ENCODE measurements at places on chromosomes 7 and 10. TPM values are rescaled to one million over a fixed set of nuclear protein-coding genes. Genes with fewer than 3 reads are reported as not detected.

TUBGCP2 gene
- 54.9 TPM for total RNA-seq

- no peak for DNase-seq
Measured at GRCh38 chr10:71209352-71209715, 3.0 kb upstream of the UNC5B start.

NUPR2 gene
- total RNA-seq: not detected

PNLIPRP3 gene
- not detected for total RNA-seq

- DNase-seq: no peak
Measured at GRCh38 chr7:80319461-80319860, 184.8 kb downstream of the GNAI1 start.

GRCh38 chr7:35019179-35019729 lies 18.0 kb downstream of the DPY19L1 start:
- no peak for DNase-seq
